ENCODE measurements at places on chromosomes 5 and 9.
A peak's percentile ranks its signal among the peaks of the same experiment; 100 is the strongest.

- no peak for DNase-seq
These were observed 164.5 kb upstream of the NFIB start for GRCh38 chr9:14478175-14479162.

DNA sequence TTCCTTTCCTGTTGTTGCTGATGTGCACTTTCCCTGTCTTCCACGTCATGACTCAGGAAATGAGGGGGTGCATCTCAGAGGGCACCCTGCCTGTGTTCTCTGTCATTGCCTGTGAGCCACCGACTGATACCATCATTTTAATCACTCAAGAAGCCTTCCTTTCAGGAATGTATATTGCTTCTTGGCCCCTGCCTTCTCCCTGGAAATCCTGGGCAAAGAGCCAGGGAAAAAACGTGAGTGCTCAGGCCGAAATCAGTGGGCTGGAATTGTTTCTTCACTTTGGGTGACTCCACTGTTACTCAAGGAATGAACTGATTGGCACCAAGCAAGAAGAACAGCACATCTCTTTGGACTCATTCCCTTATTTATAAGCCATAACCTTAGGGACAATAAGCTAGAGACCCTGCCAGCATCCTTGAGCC lies 126.1 kb downstream of the SNX18 start:
- DNase-seq, result no peak

DNA sequence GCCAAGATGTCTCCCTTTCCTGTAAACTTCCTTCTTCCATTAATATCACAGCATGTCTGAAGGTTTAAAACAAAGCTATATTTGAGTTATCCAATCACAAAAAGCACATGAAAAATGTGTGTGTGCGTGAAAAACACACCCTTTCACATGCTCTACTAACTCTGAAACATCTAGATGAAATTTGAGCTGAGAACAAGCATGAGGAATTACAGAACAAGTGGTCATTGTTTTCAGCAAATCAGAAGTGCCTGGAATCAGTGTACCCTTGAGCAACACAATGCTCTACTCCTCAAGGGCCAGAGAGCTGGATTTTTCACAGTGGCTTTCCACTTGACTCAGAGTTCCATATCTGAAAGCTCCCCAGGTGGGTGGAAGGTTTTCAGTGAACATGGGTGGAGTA lies 255.9 kb downstream of the PSAT1 start:
- no peak for DNase-seq

DNA sequence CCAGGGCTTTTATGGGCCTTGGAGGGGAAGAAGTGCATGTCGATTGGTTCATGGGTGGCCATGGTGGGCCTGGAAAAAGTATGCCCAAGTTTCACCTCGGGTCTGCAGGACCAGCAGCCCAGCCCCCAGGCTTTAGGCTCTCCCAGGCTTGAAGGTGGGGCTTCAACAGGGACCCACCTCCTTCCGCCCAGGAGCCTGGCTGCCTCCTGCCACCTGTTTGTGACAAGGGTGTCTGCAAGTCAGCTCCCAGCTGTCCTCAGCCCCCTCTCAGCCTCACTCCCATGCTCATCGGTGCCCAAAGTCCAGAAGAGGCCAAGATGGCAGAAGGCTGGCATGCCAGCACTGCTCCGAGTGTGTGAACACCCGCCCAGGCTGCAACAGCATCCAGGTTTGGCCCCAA lies 1063.2 kb upstream of the ACO1 start:
- DNase-seq, result no peak

- no peak for DNase-seq
These were observed 64.2 kb downstream of the PTPDC1 start for GRCh38 chr9:94148419-94148818.

GRCh38 chr9:122007837-122008236 lies 85.3 kb downstream of the TTLL11 start:
- no peak for DNase-seq

DNA sequence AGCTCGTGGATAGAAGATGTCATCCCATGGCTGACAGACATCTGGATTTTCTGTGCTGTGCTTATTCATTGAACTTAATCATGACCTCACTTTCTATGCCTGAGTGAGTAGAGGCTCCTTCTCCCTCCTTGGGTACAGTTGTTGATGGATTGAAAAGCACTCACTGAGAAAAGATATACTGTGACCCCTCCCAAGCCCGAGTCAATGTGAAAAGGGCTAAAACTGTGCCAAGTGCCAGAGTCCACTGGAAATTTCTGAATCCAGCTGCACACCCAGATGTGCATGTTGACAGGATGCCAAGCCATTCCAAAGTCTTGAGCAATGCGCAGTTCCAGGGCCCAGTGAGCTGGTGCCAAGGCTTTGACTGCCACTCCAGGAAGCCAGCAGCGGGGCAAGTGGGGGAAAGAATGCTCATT lies 473.0 kb downstream of the NTRK2 start:
- DNase-seq, result no peak

DNA sequence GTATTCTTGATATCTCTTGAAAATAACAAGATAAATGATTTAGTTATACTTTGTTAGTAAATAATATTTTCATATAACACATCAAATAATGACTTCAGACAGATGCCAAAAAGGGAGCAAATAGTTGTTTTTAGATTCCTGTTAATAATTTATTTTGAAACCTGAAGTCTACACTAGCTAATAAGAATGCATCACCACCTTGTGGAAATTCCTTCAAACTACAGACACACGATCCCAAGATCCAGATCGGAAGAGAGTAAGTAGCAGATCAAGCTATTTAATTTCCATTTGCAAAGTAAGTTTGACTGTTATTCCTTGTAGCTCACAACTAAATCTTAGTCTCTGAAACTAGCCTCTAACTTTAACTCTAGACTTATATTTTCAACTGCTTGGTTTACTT lies 35.5 kb upstream of the ISL1 start:
- DNase-seq, result no peak

GRCh38 chr5:126414874-126415502 lies 8.2 kb upstream of the GRAMD2B start:
- DNase-seq, result no peak

GRCh38 chr5:35799753-35800152 lies 56.9 kb upstream of the IL7R start:
- DNase-seq, result no peak

DNA sequence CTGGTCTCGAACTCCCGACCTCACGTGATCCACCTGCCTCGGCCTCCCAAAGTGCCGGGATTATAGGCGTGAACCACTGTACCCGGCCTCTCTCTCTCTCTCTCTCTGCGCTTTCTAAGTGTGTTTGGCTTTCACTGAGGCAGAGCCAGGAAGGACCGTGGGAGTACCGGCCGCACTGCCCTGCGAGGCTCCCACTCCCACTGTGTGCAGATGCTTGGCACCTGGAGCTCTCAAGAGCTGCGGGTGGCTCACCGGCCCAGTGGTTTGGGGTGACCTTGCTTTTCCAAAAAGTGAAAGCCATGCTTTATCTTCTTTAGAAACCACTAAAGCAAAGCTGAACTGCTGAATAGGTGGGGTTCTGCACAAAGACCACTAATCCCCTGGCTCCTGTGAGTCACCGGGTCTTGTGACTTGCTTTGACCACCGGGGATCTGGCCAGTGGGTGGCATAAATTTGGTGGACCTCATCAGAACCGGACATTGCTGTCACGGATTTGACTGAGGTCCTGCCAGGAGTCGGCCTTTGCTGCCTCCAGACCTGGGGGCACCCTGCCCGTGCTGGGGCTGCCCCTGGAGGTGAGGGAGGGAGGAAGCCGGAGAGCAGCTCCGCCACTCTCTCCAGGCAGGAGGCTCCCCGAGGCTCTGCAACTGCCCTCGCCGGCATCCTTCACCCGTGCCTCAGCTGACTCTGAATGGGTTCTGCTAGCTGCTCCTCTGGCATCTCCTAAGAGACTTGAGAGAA lies 228.9 kb downstream of the FANCC start:
- no peak for DNase-seq

GRCh38 chr5:39547553-39548154 lies 122.9 kb upstream of the DAB2 start:
- DNase-seq, result no peak

GRCh38 chr5:128253161-128253560 lies 169.6 kb downstream of the SLC12A2 start:
- DNase-seq, result no peak

DNA sequence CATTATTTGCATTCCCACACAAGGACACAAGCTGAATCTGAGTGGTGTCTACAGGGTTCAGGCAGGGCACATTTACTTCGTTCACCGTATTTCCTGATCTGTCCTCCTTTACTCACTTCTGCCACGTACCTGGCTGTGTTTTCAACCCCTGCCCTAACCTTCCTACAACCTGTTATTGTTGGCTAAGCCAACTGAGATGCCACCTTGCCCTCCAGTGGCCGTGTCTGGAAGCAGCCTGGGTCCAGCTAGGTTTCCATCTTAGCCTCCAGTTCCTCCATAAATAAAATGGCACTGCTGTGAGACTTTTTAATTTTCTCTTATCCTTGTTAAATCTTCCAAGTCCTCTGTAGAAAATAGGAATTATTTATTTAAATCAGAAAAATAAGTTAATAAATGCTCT lies 64.8 kb downstream of the ATP10B start:
- no peak for DNase-seq

GRCh38 chr9:126561582-126561981 lies 52.1 kb upstream of the LMX1B start:
- DNase-seq, result no peak

- DNase-seq, result no peak
These were observed 23.0 kb downstream of the SPARC start for GRCh38 chr5:151663617-151664293.

DNA sequence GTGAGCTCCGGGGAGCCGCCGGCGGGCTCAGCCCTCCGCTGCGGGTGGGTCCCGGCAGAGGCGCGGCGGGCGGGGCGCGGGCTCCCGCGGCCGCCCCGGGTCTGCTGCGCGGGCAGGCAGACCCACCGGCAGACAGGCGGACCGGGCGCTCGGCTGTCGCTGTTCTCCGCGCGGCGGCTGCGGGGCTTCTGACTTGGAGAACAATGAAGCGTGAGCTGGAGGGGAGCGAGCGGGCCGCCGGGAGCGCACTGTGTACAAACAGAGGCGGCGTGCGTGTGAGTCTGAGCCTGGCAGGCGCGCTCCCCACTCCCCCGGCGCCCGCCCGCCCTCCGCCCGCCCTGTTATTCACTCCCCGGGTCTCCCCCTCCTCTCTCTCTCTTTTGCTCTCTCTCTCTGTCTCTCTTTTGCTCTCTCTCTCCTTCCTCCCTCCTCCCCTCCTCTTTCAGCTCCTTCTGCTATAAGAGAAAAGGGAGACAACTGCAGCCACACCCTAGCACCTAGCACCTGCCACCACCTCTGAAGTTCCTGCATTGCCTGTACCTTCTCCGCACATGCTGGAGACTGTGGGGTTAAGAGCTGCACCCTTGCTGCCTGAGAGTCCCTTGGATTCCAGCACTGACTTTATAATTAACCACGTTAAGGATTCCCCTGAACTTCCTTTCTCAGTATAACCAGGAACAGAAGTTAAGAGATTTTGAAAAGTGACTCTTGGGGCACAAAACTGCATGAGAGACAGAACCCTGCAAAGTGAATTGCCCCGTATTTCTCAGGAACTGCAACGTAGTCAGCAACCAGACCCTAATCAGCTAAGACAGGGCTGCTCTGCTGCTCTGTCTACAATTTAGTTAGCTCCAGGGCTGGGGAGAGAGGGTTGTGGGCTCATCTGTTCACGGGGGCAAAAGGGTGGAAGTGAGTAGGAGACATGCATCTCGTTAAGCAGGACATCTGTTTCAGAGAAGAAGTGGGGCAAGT lies at the start of gene EDIL3:
Gene EDIL3 (minus strand): TSS at position 277 of the 972 bp plus-strand sequence. CDS start 506 bp downstream, outside the sequence.
- DNase-seq, result peak; percentile 30

GRCh38 chr9:99818500-99818899 lies 3.2 kb upstream of the NR4A3 start:
- DNase-seq, result no peak

DNA sequence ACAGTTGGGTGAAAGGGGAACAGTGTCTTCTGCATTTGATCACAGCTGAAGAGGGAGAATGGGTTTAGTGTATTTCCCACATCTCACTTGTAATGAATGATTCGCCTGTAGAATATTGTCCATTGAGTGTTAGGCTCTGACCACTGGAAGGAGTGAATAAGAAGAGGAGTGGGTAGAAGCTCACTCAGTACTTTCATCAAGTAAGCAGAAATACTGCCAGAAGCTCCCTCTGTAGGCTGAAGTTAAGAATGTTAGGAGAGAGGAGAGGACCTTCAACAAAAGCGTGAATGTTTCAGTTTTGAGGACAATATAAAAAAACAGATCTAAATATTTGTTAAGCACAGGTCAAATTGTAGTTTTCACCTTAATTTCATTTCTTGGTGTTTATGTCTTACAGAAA lies 27.5 kb downstream of the FSD1L start:
- no peak for DNase-seq

DNA sequence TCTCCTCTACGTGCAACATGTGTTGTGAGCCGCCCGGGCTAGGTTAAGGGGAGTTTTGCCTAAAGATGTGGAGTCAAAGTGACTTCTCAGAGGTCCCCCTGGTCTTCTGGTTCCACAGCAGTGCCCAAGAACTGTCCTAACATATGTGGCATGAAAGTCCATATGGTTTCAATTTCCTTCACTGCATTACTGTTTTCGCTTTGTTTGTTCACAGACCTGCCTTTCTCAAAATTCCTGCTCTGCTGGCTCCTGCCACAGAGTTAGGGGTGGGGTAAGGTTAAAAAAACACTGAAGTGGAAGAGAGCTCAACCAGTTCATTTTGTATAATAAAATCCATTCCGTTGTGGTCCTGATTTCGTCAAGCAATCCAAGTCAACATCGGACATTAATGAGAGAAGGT lies 289.4 kb downstream of the DMAC1 start:
- no peak for DNase-seq

DNA sequence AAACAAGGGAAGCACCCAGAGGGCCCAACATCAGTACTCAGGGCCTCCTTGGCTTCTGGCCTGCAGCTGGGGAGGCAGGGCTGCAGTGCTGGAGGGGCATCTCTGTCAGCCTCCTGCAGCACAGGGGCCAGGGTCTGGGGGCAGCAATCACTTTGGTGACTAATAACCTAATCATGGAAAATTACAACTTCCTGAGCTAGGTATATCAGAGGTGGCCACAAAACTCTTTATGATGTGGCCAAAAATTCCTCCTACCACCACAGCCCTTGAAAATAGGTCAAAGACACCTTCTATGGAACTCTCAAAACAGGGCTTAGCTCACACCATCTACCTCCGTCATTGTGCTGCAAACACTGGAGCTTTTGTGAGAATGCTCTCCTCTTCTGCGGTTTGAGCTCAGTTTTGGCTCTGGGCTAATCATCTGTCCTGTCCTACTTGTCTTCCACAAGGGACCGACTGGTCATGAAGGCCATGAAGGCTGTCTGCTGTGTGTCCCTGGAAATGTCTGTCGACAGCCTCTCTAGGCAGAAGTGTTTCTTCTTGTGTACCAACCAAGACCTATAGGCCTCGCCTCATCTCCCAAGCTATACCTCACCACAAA lies 28.6 kb downstream of the CSF2 start:
- DNase-seq, result no peak

- DNase-seq, result no peak
These were observed 225.2 kb downstream of the GNA14 start for GRCh38 chr9:77422969-77423368.
